Fibroblast of lung (primary cell): ENCODE measurements at places on chromosomes 5 and 9. TPM values are rescaled to one million over a fixed set of nuclear protein-coding genes. Genes with fewer than 3 reads are reported as not detected.

- no peak for DNase-seq
Measured at GRCh38 chr5:31244921-31245320, 51.4 kb downstream of the CDH6 start.

- no peak for DNase-seq
Measured at GRCh38 chr5:11642438-11642837, 261.8 kb downstream of the CTNND2 start.

DNA sequence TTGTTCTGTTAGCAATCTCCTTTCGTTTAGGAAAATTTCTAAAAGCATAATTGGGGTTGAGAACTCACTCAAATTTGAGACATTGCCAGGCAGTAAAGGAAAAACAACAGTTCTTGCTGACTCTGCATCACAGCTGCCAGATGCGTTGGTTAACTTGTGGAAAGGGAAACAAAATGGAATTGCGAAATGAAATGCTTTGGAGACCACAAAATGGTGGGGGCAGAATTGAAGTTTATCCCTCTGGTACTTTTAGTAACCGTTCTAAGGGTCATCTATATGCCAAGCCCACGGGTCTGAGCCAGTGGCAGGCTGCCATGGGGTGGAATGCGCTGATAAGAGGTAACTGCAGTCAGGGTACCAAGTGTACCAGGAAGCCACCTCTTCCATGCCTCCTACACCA is 28.6 kb upstream of the SELENOP start:
- DNase-seq = peak; percentile 99

DNA sequence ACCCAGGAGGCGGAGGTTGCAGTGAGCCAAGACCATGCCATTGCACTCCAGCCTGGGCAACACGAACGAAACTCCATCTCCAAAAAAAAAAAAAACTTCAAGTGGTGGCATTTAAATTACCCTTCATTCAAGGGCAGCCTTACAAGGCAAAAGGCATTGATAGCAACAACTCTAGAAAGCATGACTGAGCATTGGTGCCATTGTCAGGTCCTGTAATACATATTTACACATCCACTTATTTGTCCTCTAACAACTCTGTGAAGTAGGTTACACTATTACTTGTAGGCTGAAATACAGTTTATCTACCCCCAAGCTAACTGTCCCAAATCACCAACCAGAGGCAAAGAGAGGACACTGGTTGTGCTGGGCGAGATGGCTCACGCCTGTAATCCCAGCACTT is 52.7 kb upstream of the LARP1 start:
- no peak for DNase-seq

GRCh38 chr5:6527749-6528455 is 79.2 kb downstream of the UBE2QL1 start:
- no peak for DNase-seq

DNA sequence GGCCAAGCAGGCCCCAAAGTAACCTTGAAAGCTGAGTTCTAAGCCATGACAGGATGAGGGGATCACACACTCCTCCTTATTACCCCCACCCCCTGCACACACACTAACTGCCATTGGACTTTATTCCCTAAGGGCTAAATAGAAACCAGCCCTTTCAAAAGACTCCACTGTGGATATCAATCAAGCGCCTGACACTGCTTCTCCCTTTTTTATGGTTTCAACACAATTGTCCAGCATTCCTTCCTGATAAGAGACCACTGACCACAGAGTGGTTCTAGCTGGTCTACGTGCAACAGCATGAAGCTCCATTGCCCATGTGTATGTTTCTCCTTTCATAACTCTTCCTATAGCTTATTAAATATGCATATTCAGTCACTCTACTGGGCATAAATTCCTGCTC is 34.7 kb downstream of the PAEP start:
- DNase-seq = no peak

GRCh38 chr9:8838136-8838535 is 1038.6 kb upstream of the DMAC1 start:
- no peak for DNase-seq

DNA sequence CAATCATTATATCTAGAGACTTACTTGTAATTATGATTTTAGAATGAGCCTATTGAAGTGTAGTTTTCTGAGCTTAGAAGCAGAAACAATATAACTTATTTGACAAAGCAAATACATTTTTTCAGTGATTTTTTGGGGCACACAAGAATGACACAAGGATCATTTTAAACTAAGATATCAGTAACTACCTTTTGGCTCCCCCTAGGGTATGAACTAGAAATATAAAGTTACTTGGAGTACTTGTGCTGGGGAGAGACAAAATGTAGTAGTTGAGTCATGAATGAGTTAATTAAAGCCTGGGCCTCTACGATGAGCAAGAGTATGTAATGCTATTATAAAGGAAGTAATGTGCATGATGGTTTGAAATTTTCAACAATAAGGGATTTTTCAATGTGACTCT is 1244.1 kb upstream of the ACO1 start:
- DNase-seq = peak; percentile 59

DNA sequence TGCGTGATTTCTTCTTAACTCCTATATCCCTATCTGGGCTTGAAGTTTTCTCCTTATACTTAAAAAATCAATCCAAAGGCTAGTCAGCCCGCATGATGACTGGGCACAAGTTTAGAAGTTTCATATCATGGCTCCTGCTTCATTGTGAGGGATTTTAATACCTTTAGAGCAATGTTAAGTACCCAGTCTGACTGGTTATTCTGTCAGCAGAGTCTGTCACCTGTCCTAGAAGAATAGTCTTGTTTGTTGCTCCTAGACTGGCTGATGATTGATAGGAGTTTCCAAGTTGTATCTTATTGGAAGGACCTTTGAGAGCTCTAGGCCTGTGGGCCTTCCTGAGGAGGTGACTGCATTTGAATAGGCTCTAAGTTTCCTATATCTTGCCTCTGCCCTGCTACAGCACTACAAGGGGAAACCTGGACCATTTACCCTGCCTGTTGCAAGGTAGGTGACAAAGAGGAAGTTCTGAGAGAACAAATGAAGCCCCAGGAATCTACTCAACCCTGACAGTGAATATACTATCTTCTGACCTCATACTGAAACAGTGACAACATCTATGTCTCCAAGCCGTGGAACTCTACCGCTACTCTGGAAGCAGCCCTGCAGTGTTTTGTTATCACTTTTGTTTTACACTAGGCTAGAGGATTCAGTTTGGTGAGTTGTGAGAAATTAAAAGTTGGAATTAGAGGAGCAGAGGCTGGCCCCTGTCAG is 66.5 kb downstream of the F2RL2 start:
- no peak for DNase-seq

- no peak for DNase-seq
Measured at GRCh38 chr9:134218230-134218629, 53.9 kb upstream of the RNU6ATAC start.

DNA sequence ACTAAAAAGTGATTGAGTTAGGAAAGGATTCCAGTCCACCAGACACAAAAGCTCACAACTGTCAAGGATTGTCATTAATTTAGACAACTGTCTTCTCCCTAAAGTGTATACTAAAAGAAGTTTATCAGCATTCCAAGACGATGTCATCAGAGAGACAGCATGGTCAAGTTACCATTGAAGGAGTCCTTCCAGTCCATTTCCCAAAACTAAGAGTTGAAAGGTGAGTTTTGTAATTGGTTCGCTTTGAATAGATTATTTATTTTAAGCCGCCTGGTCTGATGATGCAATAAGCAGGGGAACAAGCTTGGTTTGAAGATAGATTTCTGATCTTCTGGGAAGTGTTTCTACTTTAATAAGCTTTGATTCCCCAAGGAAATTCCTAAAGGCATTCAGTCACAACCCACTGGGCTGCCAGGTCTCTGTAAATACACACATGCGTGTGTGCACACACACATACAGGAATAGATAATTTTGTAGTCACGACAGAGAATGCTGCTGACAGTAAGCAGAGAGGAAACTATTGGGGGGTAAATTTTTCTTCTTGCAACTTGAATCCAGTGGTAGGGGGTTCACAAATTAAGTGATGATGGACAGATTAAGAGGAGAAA is 234.8 kb downstream of the PIK3R1 start:
- DNase-seq = peak; percentile 88

DNA sequence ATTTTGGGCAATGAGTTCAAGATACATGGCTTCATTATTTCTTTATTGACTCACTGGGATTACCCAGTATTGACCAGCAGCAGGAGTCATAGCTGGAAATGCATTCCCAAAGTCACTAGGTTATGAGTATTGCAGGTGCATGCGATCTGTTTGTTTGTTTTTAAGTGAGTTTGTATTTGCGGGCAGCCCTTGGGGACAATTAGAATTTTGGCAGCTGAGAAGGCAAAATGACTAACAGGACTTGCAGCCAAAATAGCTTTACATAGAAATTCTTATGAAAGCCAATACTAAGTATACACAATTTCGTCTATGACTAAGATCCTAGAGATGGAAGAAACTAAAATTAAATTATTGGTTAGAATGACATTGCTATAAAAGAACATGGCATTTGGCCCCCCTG is 18.1 kb upstream of the RGMB start:
- DNase-seq = peak; percentile 75

DNA sequence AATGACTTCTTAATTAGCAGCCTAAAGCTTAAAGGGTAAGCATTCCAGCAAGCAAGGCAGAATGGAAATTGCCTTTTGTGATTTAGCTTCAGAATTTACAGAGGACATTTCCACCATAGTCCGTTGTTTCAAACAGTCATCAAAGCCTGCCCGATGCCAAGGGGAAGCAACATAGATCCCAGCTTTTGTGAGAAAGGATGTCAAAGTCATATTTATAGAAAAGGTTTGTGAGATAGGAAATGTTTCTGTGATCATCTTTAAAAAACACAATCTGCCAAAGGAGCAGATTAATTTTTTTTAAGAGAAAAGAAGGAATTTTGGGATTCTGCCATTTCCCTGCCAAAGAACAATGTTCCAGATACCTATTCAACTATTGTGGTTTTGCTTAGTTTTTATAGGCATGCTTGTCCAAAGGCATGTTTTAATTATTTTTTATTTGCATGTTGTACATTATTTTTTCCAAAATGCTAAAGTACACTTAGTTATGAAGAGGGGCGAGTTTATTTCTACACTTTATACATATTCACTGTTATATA is 346.9 kb downstream of the ZNF608 start:
- DNase-seq = no peak

GRCh38 chr5:14917719-14918118 is 46.1 kb upstream of the ANKH start:
- DNase-seq = no peak

DNA sequence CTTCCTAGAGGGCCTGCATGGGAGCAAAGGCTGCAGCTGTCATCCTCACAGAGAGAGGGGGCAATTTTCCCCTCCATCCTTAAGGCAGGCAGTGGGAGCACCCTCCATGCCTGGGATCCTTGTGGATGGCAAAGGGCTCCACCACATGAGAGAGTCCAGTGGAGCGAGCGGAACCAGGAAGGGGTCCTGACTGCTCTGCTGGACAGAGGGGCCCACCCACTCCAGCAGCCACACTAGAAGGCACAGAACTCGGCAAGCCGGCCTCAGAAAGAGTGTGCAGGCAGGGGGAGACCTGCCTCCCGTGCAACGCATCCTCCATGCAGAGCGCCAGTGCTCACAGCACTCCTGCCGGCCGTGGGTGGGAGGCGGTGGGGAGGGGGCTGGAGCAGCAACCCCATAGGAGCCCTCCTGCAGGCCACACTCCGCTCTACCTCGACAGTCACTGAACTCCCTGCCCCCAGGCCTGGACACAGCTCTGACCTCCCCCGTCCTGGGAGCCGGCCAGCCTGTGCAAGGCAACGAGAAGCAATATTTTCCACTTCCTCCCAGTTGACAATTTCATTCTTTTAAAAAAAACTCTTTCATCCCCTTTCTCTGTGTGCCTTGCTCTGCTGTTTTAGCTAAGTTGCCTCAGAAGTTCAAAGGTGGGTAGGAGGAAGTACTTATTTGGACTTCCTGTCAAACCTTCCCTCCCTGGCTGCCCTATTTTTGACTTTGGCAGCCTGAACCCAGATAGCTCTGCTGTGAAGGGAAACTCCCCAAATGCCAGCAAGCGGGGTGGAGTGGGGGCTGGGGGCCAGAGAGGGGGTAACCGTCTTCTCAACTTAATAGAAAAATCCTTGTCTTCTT is 5.3 kb upstream of the LCP2 start:
- DNase-seq = no peak

GRCh38 chr5:136699651-136700050 is 334.3 kb upstream of the TRPC7 start:
- no peak for DNase-seq

GRCh38 chr5:33944543-33945132 is 8.5 kb downstream of the RXFP3 start:
- DNase-seq = no peak

DNA sequence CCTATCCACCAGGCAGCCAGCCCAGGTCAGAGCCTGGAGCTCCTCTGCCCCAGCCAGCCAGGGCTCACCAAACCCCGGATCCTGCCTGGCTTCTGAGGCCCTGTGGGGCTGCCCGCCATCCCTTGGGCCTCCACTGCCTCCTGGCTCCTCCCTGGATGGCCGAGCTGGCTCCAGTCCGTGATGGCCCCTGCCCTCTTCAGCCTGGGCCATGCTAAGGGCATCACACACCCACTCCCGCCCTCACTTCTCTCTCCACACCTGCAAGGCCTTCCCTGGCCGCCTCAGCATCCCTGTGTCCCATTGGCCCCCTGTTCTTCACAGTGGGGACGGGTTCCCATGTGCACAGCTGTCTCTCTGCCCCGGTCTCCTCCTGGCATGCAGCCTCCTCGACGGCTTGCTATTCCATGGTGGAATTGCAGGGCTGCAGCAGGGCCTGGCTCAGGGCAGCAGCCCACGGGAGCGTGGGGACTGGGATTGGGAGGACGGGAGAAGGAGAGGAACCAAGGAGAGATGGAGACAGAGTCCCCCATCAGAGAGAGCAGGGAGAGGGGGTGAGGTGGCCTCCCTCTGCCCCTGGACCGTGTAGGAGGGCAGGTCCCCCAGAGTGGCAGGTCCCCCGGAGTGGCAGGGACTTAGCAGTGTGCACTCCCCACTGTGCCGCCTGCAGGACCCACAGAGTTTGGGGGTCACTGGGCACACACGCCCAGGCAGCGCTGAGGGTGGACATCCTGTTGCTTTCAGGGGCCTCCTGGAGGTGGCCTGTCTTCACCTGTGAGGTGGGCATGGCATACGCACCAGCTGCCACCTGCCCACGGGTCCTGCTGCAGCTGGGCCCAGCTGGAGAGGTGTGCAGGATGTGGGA is 16.7 kb upstream of the RNU6ATAC start:
- no peak for DNase-seq

DNA sequence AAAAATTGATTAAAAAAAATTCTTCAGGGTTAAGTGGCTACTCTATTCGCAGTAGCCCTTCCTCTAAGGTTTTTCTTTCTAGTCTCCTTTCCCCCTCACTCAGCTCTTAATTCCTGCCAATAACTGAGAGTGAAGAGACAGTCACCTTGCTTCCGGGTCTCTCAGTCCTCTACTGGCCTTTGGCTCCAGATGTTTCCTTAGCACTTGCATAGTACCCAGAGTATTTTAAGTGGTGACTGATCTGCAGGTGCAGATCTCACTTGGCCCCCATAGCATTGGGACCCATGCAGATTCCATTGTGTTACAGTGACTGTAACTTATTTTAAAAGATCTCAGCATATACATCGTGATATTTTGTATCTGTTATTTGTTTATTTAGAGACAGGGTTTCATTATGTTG is 66.2 kb downstream of the GCNT1 start:
- DNase-seq = no peak

- DNase-seq = no peak
Measured at GRCh38 chr5:93226202-93226735, 354.8 kb downstream of the NR2F1-AS1 start.

- DNase-seq = no peak
Measured at GRCh38 chr5:83428890-83429289, 42.7 kb upstream of the VCAN start.

The CER1 gene
- total RNA-seq = not detected in 2 replicates

The SV2C gene
- total RNA-seq = not detected in 2 replicates

The PDZD2 gene
- total RNA-seq = under 0.01 and 0.33 TPM in 2 replicates

The PNPLA7 gene
- total RNA-seq = 1.3 and 3.0 TPM in 2 replicates

The PCDHGB5 gene
- 17.5 and 21.5 TPM in 2 replicates for total RNA-seq

The WHRN gene
- total RNA-seq = 0.51 and 1.8 TPM in 2 replicates

The CCNI2 gene
- under 0.01 TPM in 1 of 2 replicates, not detected in the other for total RNA-seq

The PCDHGA2 gene
- total RNA-seq = 2.8 and 4.5 TPM in 2 replicates

The NEUROG1 gene
- not detected in 2 replicates for total RNA-seq

The NAA35 gene
- total RNA-seq = 13.4 and 20.5 TPM in 2 replicates
